Suprapubic skin (tissue), 4 donors: ENCODE measurements at places on chromosomes 12 and 14.

DNA sequence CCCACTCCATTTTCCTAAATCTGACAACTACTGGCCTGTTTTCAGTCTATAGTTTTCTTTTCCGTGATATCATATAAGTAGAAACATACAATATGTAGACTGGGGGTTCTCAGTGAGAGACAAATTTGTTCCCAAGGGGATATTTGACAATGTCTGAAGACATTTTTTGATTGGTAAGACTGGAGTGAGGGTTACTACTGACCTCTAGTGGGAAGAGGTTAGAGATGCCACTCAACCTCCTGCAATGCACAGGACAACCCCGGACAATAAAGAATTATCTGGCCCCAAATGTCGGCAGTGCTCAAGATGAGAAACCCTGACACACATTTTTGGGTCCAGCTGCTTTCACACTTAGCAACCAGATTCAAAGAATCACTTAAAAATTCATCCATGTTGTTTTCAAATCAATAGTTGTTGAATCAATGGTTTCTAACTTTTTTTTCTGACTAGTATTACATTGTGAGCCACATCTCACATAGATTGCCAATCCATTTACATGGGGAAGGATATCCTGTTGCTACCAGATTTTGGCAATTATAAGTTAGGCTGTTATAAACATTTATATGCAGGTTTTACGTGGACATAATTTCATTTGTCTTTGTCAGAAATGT is 307.1 kb downstream of the RPL10L start:
- DNase-seq = no peak

DNA sequence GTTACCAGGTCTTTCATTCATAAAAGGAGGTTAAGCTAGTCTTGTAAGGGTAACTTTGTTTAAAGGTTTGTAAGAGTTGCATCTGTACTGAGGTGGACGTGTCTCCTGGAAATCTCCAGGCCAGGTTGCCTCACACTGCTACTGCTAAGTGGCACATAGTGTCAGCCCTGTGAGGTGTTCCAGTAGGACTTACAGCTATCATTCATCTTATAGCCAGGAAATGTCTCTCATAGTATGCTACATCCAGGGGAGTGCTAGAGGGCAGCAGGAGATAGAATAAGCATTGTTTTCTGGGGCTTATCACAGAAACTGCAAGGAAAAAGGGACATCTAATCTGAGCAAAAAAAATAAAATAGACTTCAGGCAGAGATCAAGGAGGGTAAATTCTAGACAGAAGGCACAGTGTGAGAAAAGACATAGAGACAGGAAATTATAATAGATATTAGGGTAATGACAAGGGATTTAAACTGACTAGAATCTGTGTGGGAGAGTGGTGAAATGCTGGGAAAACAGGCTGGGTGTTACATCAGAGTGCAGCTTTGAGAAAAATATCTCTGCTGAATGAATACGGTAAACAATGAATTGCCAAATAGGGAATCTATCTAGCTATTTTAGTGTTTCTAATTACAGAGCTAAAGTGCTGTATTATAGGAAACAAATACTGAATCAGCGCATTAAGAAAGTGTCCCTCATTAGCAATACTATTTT is 205.1 kb upstream of the ABCD2 start:
- no peak for DNase-seq

DNA sequence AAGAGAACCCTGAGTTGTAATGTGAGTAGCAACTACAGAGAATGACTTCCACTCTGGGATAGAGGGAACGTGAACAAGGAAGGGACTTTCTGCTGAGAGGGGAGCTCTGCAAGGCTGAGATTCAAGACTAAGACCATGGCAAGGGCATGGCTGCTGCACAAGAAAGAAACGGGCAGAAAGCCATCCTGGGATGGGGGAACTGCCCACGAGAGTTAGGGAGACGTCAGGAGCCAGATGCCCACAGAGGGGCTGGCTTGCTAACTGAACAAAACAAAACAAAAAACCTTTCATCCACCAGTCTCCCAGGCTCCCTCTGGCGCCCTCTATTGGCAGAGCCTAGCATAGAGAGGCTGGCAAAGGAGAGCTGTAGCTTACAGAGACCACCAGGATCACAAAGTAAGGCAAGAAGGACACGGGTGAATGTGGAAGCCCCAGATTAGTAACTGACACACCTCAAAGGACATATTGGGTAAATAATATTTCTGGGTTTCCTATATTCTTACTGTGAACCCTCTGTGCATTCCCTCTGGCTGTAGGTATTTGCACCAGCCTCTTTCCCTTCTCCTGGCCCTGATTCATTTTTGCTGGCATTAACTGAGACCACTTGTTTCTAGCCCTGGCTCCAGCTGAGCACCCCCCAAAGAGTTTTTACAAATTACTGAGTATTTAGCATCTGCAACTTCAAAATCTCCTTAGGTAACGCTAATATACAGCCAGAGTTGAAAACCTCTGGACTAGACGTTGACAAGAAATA is 338.3 kb downstream of the EMP1 start:
- DNase-seq = no peak

DNA sequence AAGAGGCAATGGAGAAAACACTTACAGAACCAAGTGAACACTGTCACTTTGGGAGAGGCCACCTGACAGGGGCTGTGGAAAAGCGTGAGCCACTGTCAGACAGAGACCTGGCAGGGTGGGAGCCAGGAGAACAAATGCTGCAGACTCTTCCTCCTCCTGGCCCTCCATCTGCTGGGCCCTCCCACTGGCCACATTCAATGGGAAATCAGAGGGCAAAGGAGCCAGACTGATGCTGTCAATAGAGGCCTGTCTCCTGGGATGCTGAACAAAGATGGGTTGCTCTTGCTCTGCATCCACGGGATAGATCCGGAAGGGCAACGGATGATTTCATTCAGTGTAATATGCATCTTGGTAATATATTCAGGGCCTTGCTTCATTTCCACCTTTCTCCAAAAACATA is 44.9 kb upstream of the BCAT1 start:
- DNase-seq = no peak

DNA sequence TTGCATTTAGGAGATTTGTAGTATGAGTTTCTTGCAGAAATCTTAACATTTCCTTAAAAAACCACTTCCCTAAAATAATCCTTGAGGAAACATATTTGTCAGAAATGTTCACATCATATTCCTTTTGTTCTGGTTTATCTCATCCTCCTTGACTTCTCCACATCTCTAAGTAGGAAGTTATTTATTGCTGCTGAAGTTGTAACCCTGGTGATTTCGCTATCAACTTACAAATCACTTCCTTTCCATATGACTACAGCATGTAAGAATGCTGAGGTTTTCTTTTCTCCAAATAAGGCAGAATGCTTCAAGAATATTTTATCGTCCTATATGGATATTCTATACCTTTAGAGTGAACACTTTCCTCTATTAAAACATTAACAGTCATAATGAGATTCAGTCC is 751.7 kb downstream of the NRXN3 start:
- no peak for DNase-seq

- DNase-seq = no peak
These were observed 263.3 kb downstream of the RASSF9 start for GRCh38 chr12:85572956-85573355.

DNA sequence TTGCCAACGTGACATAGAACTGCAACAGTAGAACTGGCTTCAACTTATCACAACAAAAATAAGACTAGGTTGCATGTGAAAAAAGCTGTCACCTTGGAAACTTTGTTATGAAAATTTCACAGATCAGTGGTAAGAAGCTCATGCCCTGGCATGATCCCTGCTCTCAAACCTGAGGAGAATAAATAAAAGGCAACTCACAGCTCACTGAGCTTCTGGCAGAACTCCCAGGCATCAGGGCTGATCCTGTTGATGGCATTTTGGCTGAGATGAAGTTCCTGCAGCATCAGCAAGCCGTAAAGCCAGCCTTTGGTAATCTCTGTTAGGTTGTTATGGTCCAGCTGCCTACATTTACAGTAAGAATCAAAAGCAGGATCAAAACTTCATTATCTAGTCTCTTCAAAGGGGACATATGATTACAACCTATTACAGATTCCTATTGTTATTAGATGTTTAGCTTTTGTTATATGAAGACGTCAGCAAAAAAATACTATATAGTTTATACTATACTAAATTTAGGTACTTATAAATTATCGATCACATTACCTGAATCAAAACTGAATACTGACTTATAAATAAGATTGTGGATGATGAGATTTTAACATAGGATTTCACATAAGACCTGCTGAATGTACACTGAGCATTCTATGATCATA is 32.0 kb downstream of the LRIG3 start:
- DNase-seq = no peak

- DNase-seq = no peak
These were observed 64.3 kb upstream of the C14orf180 start for GRCh38 chr14:104515059-104515810.

DNA sequence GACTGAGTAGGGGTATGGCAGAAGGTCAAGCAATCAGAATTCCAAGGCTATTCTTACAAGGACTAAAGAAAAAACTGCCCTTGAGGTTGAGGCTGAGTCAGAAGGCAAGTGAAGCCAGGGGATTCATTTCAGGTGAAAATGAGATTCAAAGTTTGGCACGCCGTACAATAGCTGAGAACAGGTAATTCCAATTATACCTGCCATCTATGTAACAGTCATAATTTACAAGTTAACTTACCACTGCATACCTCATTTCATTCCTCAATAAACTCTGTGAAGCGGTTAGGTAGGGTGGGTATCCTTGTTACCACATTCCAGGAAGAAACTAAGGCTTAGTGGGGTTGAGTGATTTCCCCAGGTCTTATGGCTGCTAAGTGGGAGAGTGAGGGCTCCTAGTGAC is 64.1 kb downstream of the STON2 start:
- no peak for DNase-seq

GRCh38 chr12:94173660-94174265 is 25.4 kb downstream of the PLXNC1 start:
- DNase-seq = no peak

GRCh38 chr12:57983146-57983857 is 41.9 kb downstream of the ATP23 start:
- no peak for DNase-seq

GRCh38 chr12:42426746-42427145 is 100.8 kb downstream of the PPHLN1 start:
- no peak for DNase-seq

GRCh38 chr12:124453419-124454351 is 113.7 kb downstream of the NCOR2 start:
- DNase-seq = peak; percentile 92

GRCh38 chr12:116556964-116557698 is 2.0 kb upstream of the MAP1LC3B2 start:
- DNase-seq = peak; percentile 63

GRCh38 chr12:105911966-105912365 is 226.8 kb downstream of the NUAK1 start:
- no peak for DNase-seq

GRCh38 chr12:124720681-124721500 is 142.8 kb downstream of the SCARB1 start:
- no peak for DNase-seq

GRCh38 chr12:54147186-54147585 is 41.6 kb downstream of the SMUG1 start:
- no peak for DNase-seq

DNA sequence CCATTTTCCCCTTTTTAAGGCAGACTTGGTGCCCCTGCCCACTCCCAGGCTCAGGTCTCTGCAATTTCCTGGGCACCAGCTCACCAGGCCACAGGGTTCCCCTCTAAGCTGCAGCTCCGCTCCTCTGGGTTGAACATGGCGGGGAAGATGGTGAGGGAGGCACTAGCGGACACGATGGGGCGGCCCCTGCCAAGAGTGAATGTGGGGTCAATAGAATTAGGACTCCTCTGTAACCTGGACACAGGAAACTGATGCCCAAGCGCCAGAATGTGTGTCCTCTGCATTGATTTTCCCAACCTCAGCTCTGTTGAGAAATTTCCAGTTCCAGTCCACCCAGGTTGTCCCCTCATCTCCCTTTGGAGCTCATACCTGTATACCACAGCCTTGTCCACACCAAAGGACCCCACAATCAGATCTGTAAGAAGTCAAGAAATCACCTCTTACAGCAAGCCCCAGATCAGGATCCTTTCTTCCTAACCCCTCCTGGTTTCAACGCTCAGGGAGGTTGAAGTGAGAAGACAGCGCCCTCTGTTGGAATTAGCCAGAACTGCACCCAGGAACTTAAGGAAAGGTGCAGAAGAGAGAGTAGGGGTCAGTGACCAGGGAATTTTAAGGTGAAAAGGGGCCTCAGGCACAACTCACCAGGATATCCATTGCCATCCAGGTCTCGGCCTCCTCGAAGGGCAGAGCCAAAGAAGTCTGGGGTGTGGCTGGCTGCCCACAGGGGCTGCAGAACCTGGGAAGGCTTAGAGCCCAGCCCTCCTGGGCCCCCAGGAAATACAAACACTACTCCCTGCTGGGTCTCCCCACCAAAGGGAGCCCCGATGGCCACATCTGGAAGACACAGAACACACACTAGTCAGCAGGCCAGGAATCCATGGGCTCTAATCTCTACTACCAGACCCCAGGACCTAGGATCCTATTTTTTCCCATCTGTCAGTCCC is 14.7 kb downstream of the ITGA5 start:
- no peak for DNase-seq

DNA sequence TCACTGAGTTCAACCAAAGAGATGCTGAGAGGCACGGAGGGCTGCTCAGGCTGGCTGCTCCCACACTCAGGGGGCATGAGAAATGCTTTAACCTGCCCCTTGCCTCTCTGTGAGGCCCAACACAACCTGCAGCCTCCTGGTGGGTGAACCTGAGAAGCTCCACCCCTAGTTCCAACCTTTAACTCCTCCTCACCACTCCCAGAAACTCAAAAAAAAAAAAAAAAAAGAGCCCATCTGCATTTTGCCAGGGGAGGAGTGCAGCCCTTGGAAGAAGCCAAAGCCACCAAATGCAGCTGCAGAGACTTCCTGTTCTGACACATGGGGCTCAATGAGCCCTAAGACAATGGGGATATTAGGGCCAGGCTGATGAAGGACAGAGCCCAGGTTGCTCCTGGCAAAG is 8.9 kb downstream of the KRT4 start:
- DNase-seq = no peak

DNA sequence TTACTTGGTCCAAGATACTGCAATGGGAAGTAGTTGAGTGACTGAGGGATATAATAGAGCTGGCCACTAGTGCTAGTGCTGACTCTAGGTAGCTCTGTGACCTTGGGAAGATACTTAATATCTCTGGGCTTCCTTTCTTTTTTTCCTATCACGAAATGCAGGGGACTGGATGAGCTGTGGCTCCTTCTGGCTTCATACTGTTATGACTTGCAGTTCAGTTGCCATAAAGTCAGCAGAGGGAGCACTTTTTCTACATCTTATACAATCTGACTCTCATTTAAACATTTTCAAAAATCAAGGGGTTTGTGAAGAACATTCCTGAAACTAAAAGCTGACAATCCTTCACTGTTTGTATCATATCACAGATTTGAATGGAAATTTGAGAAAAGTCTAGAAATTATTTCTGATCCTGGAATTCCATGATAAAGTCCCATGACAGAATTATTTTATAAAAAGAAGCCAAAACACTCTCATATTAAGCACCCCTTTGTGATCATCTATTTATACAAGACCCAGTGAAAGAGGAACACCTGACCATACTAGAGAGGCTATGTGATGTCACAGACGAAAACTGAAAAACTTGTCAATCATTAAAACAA is 5.3 kb downstream of the BHLHE41 start:
- no peak for DNase-seq

GRCh38 chr14:57816568-57817284 is 49.2 kb downstream of the SLC35F4 start:
- no peak for DNase-seq

- no peak for DNase-seq
These were observed 619.4 kb downstream of the VRK1 start for GRCh38 chr14:97416550-97416949.

- no peak for DNase-seq
These were observed 30.5 kb upstream of the AP4S1 start for GRCh38 chr14:30994681-30995620.

GRCh38 chr14:84250893-84251292 is 1279.1 kb upstream of the FLRT2 start:
- DNase-seq = no peak

GRCh38 chr14:20989787-20990600 is at the start of gene METTL17:
Gene METTL17 (plus strand): TSS chr14:20989980. CDS start chr14:20990003, 23 bp downstream.
- DNase-seq = peak; percentile 96
